ENCODE measurements at places on chromosomes 1 and 21.

- no peak for DNase-seq
Measured at GRCh38 chr1:65434255-65434654, 13.8 kb downstream of the LEPR start.

DNA sequence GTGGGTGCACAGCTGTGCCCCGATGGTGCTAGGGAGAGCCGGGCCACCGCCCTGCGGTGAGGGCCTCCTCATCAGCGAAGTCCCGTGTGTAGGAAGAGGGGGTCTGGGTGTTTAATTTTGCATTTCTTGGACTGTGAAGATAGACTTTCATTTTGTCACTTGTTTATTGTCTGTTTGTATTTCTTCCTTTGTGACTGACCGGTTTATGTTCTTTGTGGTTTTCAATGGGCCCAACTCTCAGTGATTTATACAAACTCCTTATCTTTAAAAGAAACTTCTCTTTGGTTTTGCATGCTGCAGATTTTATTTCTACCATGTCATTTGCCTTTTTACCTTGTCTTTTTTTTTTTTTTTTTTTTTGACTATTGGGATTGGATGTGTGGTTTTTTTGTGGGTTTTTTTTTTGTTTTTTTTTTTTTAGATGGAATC, 65.1 kb downstream of the COL18A1 start:
- no peak for DNase-seq

GRCh38 chr1:38489844-38490270, 369.7 kb downstream of the RRAGC start:
- DNase-seq = peak; percentile 15

- peak; percentile 90 for DNase-seq
Measured at GRCh38 chr1:32992489-32993323, 28.1 kb upstream of the RNF19B start.

- DNase-seq = no peak
Measured at GRCh38 chr1:153984123-153984894, 1.8 kb downstream of the RAB13 start.

- no peak for DNase-seq
Measured at GRCh38 chr1:89538361-89538760, 13.7 kb downstream of the LRRC8B start.

DNA sequence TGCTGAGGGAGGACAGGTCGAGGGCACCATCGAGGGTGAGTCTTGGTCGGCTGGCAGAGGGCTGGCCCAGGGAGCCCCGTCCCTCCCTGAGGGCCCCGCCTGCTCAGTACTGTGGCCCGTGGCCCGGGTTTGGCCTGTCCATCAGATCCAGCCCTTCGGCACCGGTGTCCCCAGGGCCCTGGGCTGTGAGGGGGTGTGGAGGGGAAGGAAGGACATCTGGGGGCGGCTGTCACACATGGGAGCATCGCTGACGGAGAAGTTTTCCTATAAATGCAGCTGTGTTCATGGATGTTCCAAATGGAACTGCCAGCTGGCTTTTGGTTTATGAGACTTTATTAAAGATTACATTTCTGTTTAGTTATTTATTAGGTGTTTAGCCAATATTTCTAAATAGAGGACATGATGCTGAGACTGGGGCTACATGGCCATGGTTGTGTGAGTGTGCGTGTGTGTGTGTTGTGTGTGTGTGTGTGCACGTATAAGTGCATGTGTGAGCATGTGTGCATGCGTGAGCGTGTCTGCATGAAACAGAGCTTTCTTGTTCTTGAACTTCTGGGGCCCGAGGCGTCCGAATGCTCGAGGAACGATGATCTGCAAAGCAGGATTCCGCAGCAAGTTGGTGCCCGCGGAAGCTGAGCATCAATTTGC, 54.3 kb downstream of the SLX9 start:
- no peak for DNase-seq

DNA sequence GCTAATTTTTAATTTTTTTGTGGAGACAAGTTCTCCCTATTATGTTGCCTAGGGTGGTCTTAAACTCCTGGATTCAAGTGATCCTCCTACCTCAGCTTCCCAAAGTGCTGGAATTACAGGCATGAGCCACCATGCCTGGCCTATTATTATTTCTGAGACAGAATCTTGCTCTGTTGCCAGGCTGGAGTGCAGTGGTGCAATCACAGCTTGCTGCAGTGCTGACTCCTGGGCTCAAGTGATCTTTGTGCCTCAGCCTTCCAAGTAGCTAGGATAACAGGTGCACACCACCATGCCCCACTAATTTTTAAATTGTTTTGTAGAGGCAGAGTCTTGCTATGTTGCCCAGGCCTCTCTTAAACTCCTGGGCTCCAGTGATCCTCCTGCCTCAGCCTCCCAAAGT, 196.3 kb downstream of the CAMTA1 start:
- DNase-seq = no peak

GRCh38 chr1:201535919-201536245, 3.0 kb upstream of the NAV1 start:
- no peak for DNase-seq

DNA sequence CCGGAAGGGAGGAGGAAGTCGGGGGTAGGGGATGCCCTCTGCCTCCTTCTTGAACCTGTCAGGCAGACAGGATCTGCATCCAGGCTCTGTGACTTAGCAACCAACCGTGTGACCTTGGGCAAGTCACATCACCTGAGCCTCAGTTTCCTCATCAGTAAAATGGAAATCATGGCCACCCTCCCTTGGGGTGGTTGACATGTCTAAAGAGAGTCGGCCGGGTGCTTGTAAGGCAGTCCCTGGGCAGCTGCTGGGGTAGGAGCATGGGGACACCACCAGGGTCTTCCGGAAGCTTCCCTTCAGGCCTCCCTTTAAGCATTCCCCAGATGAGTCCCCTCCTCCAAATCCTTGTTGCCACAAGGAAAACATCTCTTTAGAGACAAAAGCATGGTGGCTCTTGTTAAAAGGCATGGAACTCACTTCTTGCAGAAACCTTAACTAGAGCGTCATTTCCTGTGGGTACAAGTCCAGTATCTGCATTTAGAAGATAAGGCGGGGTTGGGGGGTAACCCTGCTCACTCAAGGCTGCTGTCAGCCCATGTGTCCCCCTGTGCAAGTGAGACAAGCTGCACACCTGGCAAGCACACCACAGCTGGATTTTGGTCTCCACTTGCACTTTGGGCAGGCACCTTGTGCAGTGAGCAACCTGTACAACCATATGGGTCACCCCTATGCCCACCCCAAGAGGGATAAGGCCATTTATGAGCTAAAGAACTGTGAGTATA, 10.4 kb downstream of the CLCNKB start:
- DNase-seq = no peak

DNA sequence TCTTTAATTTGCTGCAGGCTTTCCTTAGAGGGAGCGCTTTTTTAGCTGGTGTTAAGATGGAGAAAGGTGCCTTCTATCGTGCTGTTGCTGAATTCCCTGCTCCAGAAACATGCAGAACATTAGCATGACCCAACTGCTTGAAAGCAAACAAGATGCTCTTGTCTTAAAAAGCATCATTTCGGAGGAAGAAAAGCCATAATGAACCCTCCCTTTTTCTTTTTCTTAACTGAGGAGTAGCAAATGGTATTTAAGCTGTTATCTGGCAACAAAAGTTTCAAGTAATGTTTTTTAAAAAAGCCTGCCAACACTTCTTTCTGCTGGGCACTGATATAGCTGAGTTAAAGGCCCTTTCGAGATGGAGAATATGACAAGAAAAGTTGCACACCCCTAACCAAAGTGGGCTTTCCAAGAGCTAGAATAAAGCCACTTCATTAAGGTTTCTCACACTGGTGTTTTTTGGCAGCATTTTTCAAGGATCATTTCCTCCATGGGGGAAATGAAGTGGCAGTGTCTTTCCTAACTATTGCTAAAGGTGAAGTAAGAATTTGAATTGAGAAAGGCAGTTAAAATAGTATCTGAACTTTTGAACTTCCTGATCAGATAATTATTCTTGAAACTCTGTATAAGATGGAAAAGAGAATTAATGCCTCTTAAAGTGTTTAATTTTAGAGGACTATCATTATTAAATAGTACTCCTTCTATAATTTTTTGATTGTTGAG, 38.8 kb downstream of the ST6GALNAC5 start:
- no peak for DNase-seq
